ENCODE measurements at places on chromosomes 13 and 19.

DNA sequence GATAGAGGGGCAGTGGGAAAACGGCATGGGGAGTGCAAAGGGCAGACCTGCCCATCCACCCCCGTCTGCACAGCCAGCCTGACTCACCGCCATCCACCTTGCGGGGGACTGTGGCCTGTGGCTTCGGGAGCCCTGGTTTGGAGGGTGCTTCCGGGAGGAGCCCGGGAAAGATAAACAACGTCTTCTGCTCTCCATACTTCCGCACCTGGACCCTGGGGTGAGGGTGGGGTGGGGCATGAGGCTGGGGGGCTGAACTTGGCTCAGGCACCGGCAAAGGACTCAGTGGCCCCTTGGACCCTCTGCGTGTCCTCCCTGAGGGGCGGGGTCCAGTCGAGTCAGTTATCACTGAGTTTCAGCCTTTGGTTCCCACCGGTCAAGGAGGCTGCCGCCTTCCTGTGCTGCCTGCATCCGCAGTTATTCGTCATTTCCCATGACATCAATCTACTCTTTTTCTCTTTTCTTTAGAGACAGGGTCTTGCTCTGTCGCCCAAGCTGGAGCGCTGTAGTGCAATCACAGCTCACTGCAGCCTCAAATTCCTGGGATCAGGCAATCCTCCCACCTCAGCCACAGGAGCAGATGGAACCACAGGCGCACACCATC, 3.2 kb downstream of the GPR108 start:
- no peak for DNase-seq

DNA sequence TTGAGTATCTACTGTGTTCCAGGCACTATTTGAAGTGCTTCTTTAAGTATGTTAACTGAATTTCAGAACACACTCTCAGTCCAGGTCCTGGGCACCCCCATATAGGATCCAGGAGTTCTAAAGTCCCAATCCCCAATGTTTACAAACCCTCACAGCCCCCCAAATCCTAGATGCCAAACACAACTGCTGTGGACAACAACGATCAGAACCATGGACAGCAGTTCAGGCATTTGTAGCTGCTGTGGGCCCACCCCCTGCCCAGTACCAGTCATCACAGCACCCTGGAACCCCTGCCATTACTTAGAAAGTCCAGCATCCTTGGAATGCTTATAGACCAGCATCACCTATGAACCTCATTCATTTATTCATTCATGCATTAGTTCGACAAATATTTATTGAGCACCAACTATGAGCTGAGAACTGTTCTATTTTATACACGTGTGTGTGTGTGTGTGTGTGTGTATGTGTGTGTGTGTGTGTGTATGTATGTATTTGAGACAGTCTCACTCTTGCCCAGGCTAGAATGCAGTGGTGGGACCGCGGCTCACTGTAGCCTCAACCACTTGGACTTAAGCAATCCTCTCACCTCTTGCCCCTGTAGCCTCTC, 19.3 kb upstream of the SDHAF1 start:
- DNase-seq = no peak

- DNase-seq = no peak
Measured at GRCh38 chr13:71358218-71358617, 508.8 kb downstream of the DACH1 start.

GRCh38 chr19:35940078-35940775, 4.1 kb downstream of the LRFN3 start:
- DNase-seq = no peak

DNA sequence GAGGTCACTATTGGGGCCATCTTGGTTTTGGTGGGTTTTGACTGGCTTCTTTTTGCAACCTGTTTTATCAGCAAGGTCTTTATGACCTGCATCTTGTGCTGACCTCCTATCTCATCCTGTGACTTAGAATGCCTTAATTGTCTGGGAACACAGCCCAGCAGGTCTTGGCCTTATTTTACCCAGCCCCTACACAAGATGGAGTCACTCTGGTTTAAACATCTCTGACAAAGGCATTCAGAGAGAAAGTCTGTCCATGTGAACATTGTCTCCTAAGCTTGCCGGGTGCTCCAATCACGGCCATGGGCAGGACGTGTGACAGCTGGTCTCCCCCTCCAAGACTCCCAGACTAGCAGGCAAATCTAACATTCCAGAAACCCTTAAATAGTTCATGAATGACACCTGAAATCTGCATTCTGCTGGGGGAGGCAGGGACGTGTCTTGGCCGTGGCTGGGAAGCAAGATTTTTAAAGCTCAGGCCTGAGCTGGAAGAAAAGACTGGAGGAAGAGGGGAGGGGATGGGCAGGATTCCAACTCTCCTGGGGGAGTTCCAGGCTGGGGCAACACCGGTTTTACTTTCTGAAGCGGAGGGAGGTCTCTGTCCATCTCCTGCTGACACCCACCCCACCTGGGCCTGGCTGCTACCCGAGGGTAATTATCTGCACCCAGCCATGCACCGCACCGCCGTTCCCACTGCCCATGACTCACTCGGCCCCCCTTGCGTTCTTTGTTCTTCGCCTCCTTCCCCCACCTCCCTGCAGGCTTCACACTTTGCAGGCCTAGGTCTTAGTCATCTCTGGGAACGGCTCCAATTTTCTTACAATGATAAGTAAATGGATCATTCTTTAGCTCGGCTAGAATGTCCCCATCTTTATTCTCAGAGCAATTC, 11.6 kb upstream of the OR1M1 start:
- DNase-seq = no peak

- peak; percentile 43 for DNase-seq
Measured at GRCh38 chr19:46753420-46754155, 7.3 kb upstream of the STRN4 start.

- DNase-seq = no peak
Measured at GRCh38 chr13:60838581-60838980, 441.6 kb downstream of the TDRD3 start.

DNA sequence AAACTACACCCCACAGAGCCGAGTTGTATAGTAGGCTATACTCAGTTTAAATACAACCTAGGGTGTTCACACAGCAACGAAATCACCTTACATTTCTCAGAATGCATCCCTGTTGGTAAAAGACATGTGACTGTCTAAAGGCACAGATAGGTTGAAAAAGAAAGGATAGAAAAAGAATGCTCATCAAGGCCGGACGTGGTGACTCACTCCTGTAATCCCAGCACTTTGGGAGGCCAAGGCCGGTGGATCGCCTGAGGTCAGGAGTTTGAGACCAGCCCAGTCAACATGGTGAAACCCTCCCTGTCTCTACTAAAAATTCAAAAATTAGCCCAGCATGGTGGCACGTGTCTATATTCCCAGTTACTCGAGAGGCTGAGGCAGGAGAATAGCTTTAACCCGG, 3.8 kb upstream of the IL17D start:
- no peak for DNase-seq

DNA sequence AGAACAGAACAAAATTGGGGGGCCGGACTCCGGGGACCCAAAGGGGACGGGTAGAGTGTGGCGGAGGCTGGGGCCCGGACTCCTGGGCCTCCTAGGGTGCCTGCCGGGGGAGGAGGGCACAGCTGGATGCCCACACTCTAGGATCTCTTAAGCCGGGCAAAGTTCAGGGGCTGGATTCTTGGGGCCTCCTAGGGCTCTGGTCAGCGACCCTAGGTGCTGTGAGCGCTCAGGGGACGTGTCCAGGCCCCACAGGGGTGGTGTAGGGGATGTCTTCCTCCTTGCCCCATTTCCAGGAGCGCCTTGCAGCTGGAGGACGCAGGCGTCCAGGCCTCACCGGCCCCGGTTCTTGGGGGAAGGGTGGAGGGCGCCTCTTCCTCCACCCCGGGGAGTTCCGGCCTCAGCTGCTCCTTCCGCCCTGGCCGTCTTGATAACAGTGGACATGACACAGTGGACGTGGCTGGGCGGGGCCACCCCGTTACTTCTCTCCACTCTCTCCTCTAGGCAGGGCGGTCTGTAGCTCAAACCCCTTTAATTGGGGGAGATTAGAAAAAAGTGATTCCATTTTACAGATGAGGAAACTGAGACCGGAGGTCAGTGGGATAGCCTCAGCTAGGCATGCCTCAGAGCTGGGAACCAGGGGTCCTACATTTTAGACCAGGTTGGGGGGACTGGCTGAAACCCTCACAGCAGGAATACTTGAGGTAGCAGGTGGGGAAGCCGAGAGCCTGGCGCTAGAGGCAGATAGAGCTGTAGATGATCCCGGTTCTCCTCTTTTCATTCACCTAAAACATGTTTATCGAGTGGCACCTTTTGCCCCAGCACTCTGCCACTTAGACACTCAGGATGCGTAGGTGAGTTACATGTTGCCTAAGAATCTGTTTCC, 705 bp downstream of the STXBP2 start:
- DNase-seq = no peak

- DNase-seq = no peak
Measured at GRCh38 chr19:40266119-40266518, 19.0 kb downstream of the AKT2 start.

- DNase-seq = no peak
Measured at GRCh38 chr13:21014139-21014501, 47.3 kb downstream of the LATS2 start.

DNA sequence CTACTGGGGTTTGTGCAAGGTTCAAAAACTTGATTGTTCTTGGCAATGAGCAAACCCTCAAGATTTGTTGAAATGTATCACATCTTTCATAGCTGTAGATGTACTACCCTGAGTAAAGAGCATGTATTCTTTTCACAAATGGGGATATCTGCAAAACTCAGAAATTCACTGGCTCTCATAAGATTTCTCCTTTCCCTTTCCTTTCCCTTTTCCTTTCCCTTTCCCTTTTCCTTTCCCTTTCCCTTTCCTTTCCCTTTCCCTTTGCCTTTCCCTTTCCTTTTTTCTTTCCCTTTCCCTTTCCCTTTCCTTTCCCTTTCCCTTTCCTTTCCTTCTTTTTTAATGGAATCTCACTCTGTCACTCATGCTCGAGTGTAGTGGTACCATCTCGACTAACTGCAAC, 69.1 kb downstream of the FNDC3A start:
- DNase-seq = no peak

- DNase-seq = no peak
Measured at GRCh38 chr13:76953968-76954367, 5.7 kb downstream of the ACOD1 start.

- DNase-seq = no peak
Measured at GRCh38 chr19:45526143-45526542, 18.9 kb downstream of the VASP start.

- no peak for DNase-seq
Measured at GRCh38 chr13:32894589-32895001, 121.6 kb upstream of the KL start.

DNA sequence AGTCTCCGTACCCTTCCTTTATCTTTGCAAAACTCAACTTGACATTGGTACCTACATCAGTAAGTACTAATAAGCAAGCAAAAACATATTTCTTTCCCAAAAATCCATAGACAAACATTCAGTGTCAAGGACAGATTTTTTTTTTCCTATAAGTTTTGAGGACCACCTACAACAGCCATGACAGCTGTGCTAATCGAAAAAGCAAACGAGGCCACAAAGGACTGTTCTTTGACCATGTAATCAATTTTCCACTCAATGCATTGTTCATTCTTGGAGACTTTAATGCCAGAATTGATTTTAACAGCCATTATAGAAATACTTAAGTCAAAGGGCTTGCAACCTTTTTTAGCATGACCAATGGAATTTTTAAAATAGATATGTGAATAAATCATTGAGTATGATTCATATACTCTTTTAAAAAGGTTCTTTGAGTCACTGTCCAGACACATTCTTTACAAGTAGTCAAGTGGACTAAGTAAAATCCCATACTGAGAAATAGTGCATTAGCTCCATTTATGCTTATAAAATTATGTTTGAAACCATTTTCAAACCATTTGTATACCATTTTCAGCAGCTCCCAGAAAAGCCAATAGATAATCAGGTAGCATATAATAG, 323.9 kb downstream of the MZT1 start:
- no peak for DNase-seq

DNA sequence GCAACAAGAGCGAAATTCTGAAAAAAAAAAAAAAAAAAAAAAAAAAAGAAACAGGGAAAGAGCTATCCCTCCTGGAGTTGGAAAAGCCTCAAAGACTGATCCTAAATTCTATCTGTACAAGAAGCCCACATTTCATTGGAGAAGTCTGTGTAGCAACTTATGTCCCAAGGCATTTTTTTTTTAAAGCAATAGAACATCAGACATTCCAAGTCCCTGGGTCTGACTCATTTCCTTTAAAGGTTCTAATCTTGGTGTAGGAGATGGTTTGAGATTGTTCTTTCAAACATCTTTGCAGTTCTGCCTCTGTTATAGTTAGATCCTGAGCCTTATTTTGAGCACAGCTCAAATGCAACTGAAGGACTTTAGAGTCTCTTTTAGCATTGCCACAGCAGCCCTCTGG, 706.5 kb upstream of the MIR17HG start:
- DNase-seq = no peak

GRCh38 chr13:52850072-52850395, 1.6 kb upstream of the PCDH8 start:
- DNase-seq = no peak

DNA sequence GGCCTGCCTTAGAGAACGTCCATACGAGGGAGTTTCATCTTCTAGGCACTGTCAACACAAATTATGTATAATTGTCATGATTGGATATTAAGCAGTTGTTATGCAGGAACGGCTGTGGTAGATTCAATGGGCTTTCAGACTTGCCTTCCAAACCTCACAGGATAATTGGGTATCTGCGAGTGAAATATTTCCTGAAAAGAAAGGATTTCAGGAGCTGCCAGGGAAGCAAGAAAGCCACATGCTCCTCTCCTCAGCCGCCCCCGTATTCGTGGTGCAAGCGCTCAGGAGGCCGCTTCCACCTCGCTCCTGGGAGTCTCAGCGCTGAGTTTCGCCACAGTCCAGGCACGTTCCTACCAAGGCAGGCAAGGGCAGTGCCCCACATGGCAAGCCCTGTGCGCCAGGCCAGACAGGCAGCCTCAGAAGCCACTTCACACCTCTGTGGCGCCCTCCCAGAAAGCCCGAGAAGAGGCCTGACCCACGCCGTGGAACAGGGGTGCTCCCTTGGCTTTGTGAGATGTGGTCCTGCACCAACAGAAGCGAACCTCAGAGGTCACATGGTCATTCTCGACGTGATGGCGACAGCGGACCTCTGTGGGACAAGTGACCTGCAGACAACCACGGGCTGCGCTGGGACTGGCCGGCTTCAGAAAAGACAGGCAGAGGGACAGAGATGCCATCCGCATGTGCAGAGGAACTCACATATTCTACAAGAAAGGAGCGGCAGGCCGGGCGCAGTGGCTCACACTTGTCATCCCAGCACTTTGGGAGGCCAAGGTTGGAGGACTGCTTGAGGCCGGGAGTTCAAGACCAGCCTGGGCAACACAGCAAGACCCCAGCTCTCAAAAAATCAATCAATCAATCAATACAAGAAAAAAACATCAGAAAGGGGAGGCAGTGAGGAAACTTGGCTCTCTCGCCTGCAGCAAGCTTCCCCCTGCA, 41.4 kb downstream of the CEBPG start:
- DNase-seq = no peak

All from activated T-helper 1 cell treated with Interleukin-2 at 50 U/mL for 16 hours (primary cell).